CD4-positive, alpha-beta T cell treated with Interleukin-4 for 1 hour (primary cell): ENCODE measurements at places on chromosomes 2 and 18.

- no peak for DNase-seq
Observed at GRCh38 chr18:25516747-25517498, 165.0 kb upstream of the ZNF521 start.

- DNase-seq, result no peak
Observed at GRCh38 chr2:235264121-235264493, 229.7 kb upstream of the AGAP1 start.

- no peak for DNase-seq
Observed at GRCh38 chr2:182870227-182870626, 3.8 kb upstream of the FRZB start.

- no peak for DNase-seq
Observed at GRCh38 chr2:188189356-188189755, 102.3 kb upstream of the GULP1 start.

DNA sequence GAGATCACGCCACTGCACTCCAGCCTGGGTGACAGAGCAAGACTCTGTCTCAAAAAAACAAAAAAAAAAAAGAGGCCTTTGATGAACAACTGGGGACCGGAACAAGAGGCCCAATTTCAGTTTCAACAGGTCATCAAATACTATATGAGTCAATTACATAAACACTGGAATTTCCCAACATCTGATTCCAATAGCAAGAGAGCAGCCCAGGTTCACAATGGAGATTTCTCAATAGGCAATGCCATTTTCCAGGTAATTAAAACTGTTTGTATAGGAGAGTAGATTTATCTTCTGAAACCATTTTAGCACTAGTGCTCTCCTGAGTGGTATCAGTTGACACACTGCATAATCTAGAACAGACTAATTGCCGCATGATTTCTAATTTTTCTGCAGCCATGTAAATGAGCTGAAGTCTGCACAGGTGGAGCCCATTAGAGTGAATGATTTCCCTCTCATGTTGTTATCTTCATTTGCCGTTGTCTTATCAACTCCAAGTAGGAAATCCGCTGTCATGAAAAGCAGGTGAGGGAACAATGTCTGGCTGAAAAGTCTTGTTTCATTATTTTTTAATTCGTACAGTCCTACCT lies 264.1 kb upstream of the MEIS1 start:
- DNase-seq, result no peak

- no peak for DNase-seq
Observed at GRCh38 chr18:48028696-48029095, 98.2 kb upstream of the SMAD2 start.

DNA sequence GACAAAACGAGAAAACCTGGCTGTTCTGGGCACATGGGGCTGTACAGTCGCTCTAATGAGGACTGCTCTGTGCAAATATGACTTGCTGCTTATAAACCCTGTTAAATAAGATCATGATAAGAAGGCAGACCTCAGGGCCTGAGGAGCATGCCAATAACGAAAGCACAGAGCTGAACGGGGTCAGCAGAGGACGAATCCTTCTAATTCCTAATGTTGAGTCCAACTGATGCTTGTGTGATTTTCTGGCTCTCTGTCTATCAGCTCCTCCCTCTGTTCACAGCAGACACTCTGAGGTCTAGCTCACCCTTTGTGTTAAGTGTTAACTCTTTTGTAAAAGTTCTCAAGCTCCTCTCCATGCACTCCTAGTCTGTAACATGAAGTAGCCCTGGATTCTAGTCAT lies 167.2 kb upstream of the REV1 start:
- DNase-seq, result no peak

DNA sequence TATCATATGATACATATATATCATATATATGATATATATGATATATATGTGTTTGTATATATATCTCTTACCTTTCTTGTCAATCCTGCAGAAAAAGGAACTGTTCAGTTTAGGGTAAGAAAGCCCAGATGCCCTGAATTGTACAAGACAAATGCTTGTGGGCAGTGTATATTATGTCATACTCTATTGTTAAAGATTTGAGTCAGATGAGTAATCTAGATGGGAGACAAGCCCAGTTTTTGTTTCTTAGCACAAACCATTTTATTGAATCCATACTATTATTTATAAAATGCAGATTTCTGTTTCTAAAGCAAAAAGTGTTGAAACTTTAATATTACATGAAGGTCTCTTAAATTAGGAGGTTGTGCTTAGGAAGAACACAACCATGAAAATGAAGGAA lies 90.6 kb downstream of the VRK2 start:
- no peak for DNase-seq

- DNase-seq, result no peak
Observed at GRCh38 chr2:119222213-119222612, 1.4 kb upstream of the STEAP3 start.

- no peak for DNase-seq
Observed at GRCh38 chr18:78459668-78460067, 520.0 kb upstream of the SALL3 start.

DNA sequence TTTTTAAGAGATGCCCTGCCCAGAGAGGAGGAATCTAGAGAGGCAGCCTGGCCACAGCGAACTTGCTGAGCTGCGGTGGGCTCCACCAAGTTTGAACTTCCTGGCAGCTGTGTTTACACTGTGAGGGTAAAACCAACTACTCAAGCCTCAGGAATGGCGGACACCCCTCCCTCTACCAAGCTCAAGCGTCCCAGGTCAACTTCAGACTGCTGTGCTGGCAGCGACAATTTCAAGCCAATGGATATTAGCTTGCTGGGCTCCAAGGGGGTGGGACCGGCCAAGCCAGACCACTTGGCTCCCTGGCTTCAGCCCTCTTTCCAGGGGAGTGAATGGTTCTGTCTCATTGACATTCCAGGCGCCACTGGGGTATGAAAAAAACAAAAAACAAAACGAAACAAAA lies 289.4 kb downstream of the KCNS3 start:
- DNase-seq, result no peak

DNA sequence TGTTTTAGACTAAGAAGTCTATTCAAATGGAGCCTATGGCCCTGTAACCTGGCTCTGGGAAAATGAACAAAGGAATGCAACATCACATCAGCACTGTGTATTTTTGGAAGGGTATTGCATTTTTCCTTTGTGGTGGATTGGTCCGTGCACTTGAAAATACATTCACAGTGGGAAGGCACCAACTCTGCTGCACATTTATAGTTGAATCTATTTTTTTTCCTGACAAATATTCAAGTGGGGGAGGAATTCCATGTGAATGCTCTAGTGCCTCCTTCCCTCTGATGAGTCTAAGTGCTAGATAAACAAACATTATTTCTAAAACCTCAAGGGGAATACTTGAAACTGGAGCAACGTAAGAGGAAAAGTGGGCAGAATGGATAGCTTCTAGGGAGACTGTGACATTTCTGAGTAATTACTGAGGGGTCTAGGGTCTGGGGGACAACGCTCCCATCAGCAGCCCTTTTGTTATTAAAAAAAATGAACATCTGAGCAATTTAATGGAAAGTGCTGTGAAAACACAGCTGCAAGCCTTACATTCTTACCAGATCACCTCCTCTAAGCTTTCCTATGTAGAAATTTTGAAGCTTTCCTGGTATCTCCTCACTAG lies 208.2 kb downstream of the SLC8A1 start:
- no peak for DNase-seq

DNA sequence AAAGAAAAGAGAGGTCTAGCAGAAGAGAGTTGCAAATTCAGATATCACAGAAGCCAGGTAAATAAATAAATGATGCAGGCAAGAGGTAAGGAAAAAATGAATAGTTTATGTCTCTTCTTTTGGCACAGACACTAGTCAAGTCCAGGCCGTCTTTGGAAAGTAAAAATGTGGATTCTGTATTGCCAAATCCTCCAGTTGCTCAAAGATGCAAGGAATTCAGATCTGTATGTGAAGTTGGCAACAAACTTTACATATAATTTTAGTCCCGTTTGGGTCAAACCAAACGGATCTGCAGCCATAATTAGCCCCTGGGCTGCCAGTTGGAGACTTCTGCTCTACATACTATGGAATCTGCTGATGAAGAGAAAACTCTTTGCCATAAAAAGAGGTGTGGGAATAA lies 200.5 kb upstream of the RND3 start:
- no peak for DNase-seq

DNA sequence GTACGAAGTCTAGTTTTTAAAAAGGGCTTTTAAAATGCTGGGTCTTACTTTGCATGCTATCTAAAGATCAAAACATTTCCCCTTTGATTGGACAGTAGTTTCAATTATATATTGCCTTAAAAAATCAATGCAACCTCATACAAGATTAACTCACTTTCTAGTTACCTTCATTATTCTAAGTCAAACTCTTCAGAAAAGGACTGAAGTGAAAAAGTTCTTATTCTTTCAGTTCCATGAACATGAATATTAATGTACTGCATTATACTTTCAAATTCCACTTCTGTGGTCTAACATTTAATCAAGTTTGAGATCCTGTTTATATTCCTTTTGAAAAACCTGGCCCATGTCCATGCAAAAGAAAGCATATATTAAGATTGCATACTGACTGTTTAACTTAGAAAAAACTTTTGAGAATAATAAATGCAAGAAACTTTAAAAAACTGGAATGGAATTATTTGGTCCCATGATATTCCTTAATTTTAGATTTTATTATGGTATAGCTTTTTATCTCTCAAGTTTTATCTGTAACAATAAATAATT lies 11.2 kb upstream of the ENOSF1 start:
- DNase-seq, result no peak

DNA sequence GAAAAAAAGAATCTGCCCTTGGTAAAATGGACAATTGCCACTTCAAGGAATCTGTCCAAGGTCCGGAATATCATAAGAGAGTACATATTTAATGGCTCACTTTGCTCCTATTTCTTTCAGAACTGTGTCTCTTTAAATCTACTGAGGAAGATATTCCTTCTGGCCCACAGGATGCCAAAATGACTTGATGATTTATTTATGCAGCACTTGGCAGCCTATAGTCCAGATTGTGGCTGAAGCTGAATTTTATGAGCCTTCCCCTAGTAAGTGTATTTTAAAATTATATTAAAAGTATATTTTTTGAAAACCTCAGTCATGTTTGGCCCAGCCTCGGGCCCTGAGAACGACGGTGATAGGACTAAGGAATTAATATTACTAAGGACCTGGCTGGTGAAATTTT lies 465.1 kb upstream of the HNRNPA3 start:
- DNase-seq, result no peak

DNA sequence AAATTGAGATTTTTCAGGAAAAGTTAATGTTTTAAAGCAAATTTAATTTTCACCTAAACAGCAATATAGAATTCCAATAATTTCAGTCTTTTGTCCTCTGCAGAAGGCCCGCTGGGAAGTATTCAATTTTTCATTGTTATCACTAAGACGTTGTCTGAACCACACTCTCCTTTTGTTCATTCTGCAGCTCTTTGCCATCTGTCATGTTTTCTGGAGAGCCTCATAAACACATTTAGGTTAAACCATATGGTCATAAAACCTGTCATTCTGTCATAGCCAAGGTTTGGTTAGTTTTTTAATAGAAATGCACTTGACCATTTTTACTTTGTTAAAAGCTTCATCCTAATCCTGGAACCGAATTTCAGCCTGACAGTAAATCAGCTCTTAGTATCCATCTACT lies 54.0 kb upstream of the PGAP1 start:
- DNase-seq, result no peak

GRCh38 chr2:10721396-10722251 lies at the start of gene ATP6V1C2:
TSS of gene ATP6V1C2 (plus strand) at chr2:10721630. CDS start at chr2:10722850, 1,220 bp downstream.
- DNase-seq, result no peak

GRCh38 chr2:68319398-68320117 lies at the start of gene CNRIP1:
TSS of gene CNRIP1 (minus strand) at chr2:68319949. CDS start at chr2:68319400, 549 bp downstream.
- no peak for DNase-seq
